ENCODE measurements at places on chromosomes 12 and 14. TPM values are rescaled to one million over a fixed set of nuclear protein-coding genes. Genes with fewer than 3 reads are reported as not detected.

DNA sequence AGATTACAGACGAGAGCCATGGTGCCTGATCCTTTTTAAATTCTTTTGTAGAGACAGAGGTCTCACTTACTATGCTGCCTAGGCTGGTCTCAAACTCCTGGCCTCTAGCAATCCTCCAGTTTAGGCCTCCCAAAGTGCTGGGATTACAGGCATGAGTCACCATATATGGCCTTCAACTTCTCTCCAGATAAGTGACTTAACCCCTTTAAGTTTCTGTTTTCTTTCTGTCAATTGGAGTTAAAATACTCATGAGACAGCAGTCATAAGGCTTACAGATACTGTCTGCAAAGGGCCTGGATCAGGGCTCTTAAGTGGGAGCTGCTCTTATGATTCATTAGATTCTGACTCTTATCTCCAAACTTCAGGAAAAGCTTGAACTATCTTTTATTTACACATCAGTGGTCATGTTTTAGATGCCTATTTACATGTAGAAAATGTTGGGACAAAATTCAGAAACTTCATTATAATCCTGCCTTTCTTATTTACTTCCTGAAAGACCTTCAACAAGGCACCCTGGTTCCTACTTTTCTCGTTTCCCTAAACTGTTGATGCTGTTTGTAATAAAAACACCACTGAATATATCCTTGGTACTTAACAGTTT, 271.5 kb upstream of the TBX3 start:
- H3K36me3 ChIP-seq = no peaks in the 10 kb centered on the region
- no peaks in the 10 kb centered on the region for H3K4me1 ChIP-seq
- no peak overlapping the region for H3K4me3 ChIP-seq

- no peak overlapping the region for H3K4me3 ChIP-seq
- no peaks in the 10 kb centered on the region for H3K4me1 ChIP-seq
- H3K36me3 ChIP-seq = no peaks in the 10 kb centered on the region
- no peaks in the 10 kb centered on the region for H3K27me3 ChIP-seq
- no peak for DNase-seq
Measured at GRCh38 chr14:53670701-53671100, 285.9 kb downstream of the BMP4 start.

DNA sequence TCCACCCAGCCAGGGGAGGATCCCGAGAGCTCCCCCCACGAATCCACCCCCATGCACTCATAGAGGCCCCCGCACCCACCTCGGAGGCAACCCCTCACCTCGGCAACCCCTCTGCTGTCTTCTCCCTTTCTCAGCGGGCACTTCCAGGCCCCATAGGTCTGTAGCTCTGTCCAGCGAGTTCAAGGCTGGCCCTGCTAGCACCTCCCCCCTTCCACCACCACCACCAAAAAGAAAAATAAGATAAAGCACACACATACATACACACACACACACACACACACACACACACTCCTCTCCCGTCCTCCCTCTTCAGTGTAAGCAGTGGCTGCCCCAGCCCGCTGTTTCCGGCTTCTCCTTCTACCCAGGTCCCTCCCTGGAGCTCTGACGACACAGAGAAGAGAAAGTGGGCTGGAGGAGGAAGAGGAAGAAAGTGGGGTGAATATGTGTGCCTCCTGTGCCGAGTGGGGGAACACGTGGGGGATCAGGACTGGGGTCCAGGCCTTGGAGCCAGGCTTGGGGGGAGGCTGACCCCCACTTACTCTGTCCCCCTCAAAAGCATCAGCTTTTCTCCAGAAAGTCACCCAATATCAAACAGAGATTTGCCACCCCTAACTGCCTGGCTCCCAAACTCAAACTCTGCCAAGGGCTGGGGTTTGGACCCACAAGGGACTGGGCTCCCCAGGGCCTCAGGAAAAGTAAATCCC, at the start of gene STAT6:
TSS of gene STAT6 (minus strand) at position 332 of the 704 bp plus-strand sequence. CDS start 3,084 bp downstream, outside the sequence.
- peak within 1 kb of the TSS; percentile 65 for H3K4me3 ChIP-seq
- no peaks in the 10 kb centered on the region for H3K27me3 ChIP-seq
- peaks cover 52% of the 10 kb centered on the region for H3K4me1 ChIP-seq
- DNase-seq = peak; percentile 94
- peak within 1 kb of the TSS; percentile 94 for H3K27ac ChIP-seq

GRCh38 chr12:75751769-75752471, 240.5 kb upstream of the KRR1 start:
- H3K4me3 ChIP-seq = no peak overlapping the region
- H3K27ac ChIP-seq = no peak overlapping the region
- no peaks in the 10 kb centered on the region for H3K27me3 ChIP-seq
- no peaks in the 10 kb centered on the region for H3K36me3 ChIP-seq
- no peak for DNase-seq

Gene RPS6KA5
- total RNA-seq = 36.4 TPM

Gene OTOGL
- total RNA-seq = 0.81 TPM

Measured in sigmoid colon (tissue), 7 donors.